ENCODE measurements at places on chromosomes 6 and 20.

DNA sequence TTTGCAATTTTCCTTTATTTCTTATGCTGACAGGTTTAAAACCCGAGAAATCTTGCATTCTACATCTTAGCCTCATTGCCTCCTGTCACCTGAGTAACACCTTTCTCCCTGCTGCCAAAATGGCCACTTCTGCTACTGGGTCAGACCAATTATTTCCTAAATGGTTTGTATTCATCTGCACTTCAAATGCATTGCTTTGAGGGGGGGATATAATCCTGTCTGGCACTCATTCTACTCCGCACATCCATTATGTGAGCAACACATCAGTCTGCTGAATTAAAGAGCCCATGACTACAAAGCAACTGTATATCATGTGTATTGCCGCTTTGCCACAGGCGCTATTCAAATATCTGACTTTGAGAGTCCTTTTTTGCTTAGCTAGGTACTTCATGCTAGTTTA lies 141.6 kb upstream of the TSHZ2 start:
- DNase-seq: no peak

DNA sequence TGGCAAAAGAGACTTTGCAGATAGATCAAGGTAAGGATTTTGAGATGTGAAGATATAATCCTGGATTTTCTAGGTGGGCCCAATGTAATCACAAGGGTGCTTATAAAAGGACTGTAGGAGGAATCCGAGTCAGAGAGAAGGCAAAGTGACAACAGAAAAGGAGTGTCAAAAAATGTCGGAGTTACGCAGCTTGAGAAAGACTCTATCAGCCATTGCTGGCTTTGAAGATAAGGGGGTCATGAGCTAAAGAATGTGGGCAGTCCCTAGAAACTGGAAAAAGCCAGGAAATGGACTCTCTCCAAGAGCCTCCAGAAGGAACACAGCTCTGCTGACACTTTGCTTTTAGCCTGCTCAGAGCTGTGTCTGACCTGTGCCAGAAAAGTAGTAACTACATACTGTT lies 8.7 kb upstream of the RWDD1 start:
- no peak for DNase-seq

DNA sequence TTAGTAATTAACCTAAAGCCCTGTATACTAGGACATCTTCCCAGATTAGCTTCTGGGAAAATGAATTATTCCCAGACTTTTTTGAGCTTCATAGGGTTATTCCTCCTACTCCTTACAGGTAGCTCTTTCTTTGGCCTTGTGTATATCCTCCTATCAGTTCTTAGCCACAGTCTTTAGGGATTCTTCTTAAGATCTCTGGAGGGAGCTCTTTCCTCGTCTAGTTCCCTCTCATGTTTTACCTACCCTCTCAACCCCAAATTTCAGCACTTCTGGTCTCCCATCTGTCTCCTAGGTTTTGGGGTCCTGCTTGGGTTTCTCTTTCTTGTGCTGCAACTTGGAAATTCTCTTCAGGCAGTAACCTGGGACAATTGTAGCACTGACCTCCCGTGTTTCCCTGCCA lies 46.4 kb upstream of the SLC35B3 start:
- no peak for DNase-seq

- no peak for DNase-seq
Measured at GRCh38 chr20:38450412-38450975, 15.4 kb upstream of the SNHG17 start.

DNA sequence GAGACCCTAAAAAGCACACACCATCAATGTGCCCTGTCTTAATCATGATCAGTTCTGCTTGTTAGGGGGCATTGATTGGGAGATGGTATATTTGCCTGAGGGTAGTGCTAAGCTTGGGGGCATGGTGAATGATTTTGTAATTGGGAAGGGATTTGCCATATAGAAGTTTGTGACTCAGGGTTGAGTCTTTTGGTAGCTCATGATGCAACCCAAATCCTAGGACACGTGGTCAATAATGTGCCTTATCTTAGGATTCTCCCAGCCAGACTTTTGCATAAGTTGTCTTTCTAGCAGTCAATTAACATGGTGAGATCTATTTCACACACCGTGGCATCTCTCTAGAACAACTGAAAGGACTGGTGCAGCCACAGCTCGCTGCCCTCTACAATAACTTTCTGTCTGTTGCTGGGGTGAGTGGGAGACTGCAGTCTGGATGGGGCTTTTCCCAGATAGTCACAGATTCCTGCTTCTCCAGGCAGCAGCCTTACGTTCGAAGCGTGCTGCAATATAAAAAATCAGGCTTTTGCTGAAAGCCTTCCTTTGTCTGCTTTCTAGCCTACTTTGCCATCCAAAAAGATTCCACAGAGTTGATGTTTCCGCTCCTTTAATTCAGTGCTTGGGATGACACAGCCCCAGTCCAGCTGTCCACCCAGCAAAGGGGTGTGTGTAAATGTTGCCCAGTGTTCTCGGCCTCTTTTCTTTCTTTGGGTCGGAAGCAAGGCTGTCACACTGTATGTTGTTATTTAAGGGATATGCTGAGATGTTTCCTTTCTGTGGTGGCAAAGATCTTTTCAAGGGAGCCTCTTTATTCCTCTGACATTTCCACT lies 58.9 kb downstream of the ID4 start:
- no peak for DNase-seq

DNA sequence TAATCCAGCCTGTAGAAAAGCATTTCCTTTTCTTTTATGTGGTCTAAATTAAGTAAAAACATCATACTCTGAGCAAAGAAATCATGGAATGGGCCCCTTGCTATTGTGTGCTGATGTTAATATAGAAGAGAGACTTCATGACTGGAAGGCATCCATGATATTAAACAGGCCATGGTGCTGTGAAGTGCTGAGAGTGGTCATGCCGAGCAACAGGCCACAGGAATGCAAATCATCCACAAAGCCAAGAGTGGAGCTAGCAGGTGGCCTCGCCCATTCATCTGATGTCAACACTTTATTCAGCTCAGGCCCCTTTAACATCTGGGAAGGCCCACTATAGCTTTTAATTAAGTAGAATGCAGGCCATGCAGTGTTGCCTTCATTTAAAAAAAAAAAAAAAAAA lies 115.2 kb upstream of the HMGCLL1 start:
- no peak for DNase-seq

GRCh38 chr20:36248836-36249235 lies 12.6 kb downstream of the AAR2 start:
- no peak for DNase-seq

DNA sequence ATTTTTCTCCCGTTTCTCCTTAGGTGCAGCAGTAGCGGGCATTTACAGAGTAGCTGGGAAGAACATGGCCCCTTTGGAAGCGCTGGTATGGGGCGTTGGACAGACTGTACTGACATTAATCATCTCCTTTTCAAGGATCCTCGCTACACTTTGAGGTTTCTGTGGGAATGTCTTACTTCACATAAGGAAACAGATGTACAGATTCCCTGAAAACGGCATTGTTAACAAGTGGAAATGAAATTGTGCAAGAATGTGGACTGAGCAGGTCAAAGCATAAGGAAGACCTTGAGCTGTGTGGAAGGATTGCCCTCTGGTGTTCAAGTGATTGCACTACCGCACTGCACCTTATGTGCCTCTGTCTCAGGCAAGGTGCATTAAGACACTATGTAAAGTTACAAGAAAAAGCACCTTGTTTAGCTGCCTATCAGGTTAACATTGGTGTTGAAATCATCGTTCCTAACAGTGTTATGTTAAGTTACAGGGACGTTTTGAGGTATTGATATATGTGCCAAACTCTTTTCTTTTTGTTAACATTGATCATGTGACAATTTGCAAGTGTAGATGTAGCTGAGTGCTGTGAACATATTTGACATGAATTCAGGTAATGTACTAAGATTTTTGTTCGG lies 38.0 kb downstream of the TMEM170B start:
- DNase-seq: peak; percentile 32

GRCh38 chr20:5033566-5033965 lies 32.3 kb upstream of the SLC23A2 start:
- no peak for DNase-seq

DNA sequence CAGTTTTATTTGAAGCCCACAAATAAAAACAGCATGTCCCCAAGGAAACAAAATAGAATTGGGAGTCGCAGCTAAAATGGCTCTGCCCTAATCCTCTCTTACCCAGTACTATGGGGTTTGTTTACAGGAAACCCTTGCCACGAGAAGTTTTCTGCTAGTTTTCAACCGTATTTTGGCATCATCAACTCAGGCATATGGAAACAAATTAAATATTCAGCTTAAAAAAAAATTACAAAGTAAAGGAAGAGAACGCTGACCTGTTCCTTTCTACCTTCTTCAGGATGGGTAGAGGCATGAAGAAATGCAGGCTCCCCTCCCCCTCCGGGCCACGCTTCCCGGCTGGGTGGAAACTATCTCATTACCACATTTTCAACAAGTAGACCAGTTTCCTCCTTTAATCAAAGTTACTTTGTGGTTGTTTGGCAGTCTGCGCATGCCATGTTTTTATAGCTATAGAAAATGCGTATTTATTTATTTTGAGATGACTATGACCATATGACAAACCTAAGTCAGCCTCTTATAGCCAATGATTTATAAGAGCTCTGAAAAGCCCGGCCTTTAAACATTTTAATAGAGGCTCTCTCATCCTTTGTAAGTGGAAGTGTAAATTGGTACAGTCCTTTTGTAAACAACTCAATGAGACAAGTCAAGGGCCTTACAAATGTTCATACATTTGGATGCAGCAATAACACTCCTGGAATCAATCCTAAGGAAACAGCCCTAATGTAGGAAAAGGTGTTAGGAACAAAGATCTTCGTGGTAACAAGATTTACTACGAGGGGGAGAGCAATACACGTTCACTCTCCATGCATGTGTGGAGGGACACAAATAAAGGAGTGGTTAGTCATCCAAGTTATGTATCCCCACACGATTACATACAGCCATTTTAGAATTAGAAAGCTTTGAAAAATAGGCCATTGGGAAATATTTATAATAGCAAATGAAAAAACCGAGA lies 16.1 kb upstream of the ZNF217 start:
- peak; percentile 62 for DNase-seq

DNA sequence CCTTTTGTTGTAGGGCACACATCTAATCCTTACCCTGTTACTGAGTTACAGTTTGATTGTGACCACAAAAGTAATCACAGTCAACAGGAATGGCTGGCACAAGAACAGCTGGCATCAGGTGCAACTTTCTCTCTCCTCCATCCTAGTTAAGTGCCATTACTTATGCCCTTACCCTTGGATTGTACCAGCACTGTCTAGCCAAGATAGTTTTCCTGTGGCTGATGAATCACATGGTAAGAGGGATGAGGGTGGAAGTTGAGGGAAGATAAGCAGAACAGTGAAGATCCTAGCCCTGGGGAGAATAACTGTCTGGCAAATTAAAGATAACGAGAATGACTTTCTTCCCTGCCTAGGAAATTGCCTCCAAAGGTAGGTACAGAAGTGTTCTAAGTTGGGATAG lies 42.0 kb downstream of the RNF217 start:
- DNase-seq: no peak

Data from stimulated activated CD4-positive, alpha-beta T cell treated with anti-CD3 and anti-CD28 coated beads, Interleukin-4, amount 100 ng/mL, for 4 hours (primary cell).